ENCODE measurements at places on chromosomes 16 and 17.

GRCh38 chr17:67369676-67370075, 3.3 kb upstream of the PSMD12 start:
- no peak for DNase-seq

- DNase-seq, result no peak
Measured at GRCh38 chr17:55527540-55528118, 16.4 kb upstream of the SMIM36 start.

DNA sequence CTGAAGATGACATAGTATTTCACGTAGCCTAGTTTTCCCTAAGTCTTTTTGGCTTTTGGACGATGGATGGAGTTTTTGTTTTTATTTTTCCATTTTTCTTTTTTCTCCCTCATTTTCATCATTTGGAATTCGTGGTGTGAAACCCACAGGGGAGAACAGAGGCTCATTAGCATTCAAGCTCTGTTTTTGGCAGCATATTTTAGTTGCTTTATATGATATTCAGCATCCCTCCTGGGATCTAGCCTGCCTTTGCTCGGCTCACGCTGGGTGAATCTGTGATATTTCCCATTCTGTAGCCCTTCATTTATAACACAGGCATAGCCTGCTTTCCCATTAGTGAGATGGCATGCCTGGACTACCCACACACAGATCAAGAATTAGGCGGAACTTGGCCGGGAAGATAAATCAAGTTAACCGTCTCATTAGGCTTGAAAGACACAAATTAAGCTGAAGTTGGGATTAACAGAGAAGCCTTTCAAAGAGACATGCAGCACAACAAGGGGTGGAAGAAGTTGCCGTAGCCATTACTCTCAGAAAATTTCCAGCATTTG, 20.1 kb upstream of the CLEC19A start:
- DNase-seq, result no peak

- DNase-seq, result no peak
Measured at GRCh38 chr16:13902677-13903076, 17.3 kb upstream of the ERCC4 start.

DNA sequence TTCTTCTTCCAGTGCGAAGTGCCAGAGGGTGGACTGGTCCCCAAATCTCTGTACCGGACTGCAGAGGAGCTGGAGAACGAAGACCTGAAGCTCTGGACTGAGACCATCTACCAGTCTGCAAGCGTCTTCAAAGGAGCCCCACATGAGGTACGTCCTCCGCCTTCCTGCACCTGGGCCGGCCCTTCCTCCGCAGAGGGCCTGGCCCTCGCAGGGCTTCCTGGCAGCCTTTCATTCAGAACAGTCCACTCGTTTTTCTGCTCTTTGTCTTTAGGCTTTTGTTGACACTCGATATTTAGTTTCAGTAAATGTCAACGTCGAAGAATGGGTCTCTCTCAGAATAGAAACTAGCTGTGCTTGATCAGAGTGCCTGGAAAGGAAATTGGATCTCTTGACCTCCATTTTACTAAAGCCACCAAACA, 68.6 kb downstream of the SEC14L1 start:
- DNase-seq, result no peak

DNA sequence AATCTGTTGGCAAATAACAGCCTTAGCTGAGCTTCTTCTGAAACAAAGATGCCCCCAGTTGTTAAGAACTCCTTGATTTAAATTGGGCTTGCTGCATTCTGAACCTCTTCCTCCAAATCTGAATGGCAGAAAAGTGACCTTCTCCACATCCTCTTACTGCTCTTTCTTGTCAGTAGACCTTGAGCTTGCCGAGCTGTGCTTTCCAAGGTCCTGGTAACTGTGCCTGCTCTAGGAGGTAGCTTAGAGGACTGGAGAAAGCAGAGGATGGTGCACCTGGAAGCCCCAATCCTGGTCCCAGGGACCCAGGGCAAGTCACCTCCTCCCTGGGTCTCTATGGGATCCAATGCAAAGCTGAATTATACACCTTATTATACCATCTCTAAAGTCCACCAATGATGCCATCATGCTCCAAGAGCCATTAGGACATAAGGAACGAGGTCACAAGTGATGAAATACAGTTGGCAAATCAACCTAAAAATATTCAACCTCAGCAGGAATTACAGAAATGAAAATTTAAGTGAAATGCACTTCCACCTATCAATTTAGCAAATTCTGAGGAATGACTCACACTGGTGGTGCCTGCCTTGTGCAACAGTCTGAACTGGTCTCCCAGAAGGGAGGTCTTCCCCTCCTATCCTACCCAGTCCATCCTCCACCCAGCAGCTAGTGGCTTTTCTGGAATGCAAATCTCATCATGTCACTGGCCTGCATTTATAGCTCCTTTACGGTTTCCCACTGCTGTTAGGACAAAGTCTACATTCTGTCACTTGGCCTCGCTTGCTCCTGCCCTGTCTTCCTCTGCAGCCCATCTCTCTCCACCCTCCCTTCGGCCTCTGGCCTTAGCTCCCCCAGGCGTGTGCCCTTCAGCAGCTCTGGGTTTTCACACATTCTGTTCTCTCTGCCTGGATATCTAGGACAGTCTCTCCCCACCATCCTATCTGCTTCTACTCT, 36.6 kb downstream of the TOM1L2 start:
- no peak for DNase-seq

DNA sequence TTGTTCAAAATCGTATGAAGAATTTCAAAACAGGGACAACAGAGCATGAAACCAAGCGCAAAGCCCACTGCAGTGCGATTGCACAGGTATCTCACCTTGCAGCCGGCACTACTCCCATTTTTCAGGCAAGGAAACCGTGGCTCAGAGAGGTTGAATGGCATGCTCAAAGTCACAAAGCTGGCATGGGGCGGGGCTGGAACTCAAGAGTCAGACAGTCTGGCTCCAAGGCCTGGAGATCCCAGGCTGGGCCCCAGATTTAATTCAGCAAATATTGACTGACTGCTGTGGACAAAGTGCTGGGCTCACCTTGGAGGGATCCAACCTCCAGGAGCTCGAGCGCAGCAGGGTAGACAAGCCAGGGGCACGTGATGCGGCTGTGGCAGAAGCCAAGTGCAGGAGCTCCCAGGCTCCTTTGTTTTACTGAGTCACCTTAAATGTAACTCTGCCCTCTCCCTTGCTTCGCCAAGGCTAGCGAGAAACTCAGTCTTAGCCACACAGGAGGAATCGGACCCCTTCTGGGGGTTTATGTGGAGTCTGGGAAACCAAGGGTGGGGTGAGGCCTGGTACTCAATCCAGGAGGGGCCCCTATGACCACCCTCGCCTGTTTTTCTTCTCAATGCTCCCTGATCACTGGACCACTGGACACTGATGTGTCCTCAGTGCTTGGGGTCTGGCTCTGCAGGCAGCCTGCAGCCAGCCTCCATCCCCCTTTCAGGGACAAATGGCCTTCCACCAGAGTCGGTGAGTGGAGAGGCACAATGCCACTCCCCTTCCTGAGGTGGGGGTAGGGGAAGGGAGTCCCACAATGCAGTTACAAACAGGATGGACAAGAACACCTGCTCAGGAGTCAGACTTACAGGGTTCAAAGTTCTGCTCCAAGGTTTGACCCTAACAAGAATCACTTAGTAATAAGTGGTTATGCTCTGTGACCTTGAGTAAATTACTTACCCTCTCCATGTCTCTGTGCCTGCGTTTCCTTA, 3.9 kb upstream of the SPATA20 start:
- no peak for DNase-seq

DNA sequence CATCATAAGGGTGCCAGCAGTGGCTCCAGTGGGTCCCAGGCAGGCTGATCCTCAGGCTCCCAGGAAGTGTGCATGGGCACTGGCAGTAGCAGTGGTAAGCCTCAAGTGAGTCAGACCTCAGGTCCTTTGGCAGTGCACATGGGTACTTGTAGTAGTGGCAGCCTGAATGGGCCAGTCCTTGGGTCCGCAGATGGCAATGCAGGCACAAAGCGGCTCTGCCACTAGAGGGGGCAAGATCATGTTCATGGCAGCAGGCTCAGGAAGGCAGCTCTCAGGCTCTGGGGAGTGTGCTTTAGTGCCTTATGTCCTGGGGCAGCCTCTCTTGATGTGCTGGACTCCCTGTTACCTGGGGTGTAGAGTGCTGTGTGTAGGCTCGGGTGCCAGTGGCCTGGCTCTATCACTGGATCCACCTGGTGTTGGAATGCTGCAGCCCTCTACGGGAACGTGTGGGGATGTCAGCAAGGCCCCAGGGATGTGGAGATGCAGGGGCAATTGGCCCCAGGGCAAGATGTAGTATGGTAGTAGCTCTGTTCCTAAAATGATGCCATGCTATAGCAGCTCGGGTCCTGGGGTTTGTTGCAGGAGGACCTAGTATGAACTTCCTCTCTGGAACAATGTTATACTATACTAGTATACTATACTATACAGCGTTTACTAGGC, 11.0 kb downstream of the ACSM3 start:
- peak; percentile 34 for DNase-seq

DNA sequence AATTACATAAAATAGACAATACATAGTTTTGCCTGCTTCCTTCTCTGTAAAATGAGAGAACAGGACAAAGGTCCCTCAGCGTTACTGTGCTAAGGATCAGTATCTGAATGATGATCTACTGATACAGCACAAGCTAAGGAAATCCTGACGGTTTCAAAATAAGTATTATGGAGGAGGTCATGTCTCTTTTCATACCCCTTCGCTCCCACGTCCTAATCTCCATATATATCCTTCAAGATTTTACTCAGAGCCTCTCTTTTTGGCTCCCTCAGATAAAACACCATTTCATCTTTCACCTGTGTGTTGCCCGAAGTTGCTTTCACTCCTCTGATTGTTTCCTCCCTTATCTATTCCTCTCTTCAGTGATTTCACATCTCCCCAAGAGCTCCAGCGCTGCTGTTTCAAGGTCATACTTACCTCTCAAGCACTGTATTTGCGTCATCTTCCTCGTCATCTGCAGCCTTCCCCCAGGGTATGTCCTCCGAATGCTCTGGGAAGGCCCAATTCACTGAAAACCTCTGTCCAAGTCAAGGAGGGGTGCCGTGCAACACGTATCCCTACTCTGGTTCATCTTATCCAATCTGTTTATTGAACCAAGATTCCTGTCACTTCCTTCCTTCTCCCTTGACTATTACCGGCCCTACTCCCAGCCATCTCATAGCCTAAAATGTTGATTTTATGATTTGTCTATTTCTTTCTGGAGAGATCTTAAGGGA, 1.2 kb upstream of the BLTP2 start:
- DNase-seq, result peak; percentile 61

GRCh38 chr16:64925166-64925565, 196.7 kb downstream of the CDH11 start:
- DNase-seq, result no peak

DNA sequence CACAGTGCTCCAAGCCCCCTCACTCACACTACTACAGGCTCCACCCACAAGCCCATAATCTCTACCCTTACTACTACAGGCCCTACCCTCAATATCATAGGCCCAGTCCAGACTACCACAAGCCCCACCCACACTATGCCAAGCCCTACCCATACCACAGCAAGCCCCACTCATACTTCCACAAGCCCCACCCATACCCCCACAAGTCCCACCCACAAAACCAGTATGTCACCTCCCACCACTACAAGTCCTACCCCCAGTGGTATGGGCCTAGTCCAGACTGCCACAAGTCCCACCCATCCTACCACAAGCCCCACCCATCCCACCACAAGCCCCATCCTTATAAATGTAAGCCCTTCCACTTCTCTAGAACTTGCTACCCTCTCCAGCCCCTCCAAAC, 13.8 kb downstream of the RIPOR1 start:
- peak; percentile 38 for DNase-seq
